CD8-positive, alpha-beta T cell (primary cell): ENCODE measurements at places on chromosomes 1 and 21.
A peak's percentile ranks its signal among the peaks of the same experiment; 100 is the strongest.

DNA sequence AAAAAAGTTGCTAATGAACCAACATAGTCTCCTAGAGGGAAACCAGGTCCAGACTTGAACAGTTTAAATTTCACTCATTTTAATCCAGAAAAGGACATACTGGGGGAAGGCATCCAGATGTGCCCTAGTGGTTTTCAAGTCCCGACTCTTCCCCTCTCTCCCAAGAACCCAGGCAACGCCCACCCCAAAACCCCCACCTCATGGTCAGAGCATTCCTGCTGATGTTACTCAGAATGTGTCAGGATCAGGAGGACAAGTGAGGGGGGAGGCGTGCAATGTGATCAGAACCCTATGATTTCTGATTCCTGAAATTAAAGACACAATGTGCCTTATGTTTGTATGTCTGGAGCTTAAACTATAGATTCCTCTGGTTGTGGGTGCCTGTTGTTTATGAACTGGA lies 1.6 kb upstream of the CTSK start:
- no peak for DNase-seq

DNA sequence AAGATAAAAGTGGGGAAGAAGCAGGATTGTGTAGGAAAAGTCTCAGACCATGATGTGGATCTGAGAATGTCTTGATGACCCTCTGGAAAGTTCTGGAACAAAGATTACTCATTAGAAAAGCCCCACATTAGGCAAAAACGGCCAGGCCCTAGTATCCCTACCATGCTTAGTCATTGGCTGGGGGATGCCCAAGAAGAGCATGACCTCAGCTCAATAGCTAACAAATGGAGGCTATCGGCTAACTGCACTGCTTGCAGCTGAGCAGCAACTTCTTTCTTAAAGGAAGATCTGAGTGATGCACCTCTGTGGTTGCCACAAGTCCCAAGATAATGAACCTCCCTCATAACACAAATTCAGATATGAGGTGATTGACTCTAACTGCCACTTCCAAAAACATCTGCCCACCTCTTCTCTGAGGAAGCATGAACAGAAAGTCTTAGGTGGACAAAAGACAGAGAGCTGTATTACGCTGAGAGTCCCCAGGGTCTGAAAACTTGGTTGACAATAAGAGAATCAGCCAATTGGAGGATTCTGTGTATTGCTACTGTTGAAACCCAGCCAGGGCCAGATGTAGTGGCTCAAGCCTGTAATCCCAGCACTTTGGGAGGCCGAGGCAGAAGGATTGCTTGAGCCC lies 64.6 kb upstream of the AK4 start:
- DNase-seq = no peak

- DNase-seq = peak; percentile 53
These were observed at the start of gene F3 for GRCh38 chr1:94541246-94542087. TSS of gene F3 (minus strand) at chr1:94541759. CDS start at chr1:94541636, 123 bp downstream.

GRCh38 chr1:228555074-228555994 lies 68.2 kb downstream of the RNF187 start:
- no peak for DNase-seq

GRCh38 chr1:161511018-161511755 lies 5.9 kb downstream of the FCGR2A start:
- DNase-seq = no peak

DNA sequence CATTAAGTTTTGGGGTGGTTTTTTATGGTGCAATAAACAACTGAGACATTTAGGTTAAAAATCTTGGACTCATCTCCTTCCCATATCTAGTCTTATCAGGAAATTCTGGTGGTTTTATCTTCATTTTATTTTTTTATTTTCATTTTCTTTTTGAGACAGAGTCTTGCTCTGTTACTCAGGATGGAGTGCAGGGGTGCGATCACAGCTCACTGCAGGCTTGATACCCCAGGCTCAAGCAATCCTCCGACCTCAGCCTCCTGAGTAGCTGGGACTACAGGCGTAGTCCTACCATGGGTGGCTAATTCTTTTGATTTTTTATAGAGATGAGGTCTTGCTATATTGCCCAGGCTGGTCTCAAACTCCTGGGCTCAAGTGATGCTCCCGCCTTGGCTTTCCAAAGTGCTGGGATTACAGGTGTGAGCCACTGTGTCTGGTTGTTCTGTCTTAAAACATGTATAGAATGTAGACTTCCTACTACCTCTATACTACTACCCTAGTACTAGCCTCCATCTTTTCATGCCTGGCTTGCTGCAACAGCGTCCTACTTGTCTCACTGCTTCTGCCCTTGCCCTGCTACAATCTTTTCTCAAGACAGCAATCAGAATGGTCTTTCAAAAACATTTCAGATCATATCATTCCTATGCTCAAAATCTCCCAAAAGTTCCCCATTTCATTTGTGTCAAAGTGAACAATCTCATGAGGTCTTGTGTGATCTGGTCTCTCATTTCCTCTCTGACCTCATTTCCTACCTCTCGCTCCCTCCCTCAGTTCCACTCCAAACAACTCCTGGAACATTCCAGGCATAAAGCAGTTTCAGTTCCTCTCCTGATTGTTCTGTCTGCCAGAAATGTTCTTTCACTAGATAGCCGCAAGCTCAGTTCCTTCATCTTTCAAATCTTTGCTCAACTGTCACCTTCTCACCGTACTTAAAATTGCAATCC lies 5.9 kb upstream of the FCGR2A start:
- DNase-seq = no peak

GRCh38 chr1:38908821-38909220 lies 27.4 kb upstream of the GJA9 start:
- no peak for DNase-seq

DNA sequence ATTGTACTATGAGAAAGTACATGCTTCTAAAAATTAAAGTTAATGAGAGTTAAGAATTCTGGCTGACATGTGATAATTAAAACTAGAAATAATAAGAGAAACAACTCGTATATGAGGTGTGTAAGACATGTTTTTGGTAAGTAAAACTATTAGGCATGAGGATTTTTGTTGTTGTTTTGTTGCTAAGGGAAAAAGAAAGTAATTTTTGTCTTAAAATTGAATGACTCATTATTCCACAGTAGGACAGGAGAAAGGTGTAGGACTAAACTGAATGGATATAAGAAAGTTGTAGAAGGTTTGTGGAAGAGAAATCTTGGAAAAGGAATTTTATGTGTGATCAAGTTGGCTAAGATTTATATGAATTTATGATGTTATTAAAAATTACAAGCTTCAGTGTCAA lies 54.8 kb downstream of the TBX19 start:
- no peak for DNase-seq

DNA sequence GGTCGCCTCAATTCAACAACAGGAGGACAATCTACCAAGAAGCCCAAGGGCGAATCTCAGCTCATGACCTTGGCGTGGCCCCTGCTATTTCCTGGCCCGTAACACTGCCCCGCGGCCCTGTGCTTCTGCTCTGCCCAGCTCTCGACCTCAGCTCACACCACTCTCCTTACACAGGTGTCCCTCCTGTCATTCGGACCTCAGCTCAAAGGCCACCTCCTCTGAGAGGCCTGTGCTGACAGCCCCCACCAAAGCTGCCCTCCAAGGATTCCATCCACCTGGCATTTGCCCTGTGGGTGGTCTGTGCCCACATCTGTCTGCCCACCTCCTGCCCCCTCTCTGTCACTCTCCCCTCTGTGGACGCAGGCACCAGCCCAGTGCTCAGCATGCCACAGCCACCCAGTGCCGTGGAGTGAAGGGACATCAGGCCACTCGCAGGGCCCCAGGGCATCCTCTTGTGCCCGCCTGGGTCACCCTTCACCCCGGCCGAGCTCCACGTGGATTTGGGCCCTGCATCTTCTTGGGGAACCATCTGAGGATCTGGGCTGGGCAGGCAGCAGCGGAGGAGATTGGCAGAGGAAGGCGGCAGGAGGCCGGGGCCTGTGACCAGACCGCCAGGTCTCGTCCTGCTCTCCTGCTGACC lies 70.3 kb downstream of the DHRS3 start:
- no peak for DNase-seq

GRCh38 chr1:229579059-229579673 lies 20.7 kb upstream of the ABCB10 start:
- no peak for DNase-seq
